ENCODE measurements at places on chromosomes 1 and 21.

- no peak for DNase-seq
Measured at GRCh38 chr1:184958554-184959353, 15.6 kb downstream of the NIBAN1 start.

- DNase-seq: no peak
Measured at GRCh38 chr1:228005511-228006033, 1.2 kb upstream of the WNT3A start.

- no peak for DNase-seq
Measured at GRCh38 chr1:81681114-81681513, 119.6 kb upstream of the ADGRL2 start.

- no peak for DNase-seq
Measured at GRCh38 chr21:25967181-25967900, 203.2 kb downstream of the APP start.

GRCh38 chr1:85360730-85361493, 84.5 kb upstream of the BCL10 start:
- no peak for DNase-seq

GRCh38 chr1:203265541-203265940, 36.1 kb upstream of the CHIT1 start:
- DNase-seq: no peak

- DNase-seq: no peak
Measured at GRCh38 chr21:34715518-34715917, 46.7 kb downstream of the CLIC6 start.

- no peak for DNase-seq
Measured at GRCh38 chr1:162233066-162233465, 143.6 kb downstream of the SPATA46 start.

DNA sequence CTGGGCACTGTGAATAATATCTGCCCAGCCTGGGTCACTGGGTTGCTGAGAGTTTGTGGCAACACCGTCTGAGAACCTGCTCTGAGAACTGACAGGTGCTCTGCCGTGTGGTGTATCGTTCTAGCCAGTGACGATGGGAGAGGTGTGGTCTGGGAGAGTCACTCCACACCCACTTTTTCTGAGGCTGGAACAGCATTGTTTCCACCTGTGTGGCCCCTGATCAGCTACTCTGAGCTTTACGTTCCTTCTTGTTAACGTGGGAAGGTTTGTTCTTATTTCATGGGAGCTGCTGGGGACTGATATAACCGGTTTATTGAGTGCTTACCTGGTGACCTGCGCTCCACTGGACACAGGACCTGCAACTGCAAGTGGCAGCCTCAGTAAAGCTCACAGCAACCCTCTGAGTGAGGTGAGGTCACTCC, 34.8 kb upstream of the TENT5C start:
- no peak for DNase-seq

DNA sequence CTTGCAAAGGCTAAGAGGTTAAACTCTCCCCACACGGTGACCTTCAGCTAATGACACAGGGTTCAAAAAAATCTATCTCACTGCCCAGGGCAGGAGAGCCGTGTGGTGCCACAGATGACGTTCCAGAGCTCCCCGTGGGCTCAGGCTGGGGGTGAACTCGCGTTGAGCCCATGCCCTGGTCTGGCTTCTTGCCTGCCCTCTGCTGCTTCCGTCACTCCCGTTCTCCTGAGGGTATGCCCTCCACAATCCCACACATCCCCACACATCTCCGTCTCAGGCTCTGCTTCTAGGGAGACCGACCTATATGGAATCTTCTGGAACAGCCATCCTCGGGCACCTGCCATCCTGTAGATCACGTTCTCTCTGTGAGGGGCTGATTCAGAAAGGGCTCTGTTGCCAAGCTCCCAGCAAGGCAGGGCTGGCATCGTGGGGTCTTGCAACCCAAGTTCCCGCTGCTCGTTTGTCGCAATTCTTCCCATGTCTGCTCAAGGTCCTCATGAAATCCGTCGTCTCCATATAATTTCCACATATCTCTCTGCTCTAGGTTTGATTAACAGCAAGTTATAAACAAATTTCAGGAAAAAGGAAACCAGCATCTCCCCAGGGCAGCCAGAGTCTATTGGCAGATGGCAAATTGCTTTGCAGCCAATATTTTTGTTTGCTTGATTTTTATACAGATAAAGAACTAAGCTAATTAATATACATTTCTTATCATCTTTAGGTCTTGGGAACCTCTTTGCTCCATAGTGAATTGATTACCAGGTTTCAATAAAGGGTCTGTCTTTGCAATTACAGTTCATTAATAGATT, 278.2 kb downstream of the PTPRU start:
- DNase-seq: no peak

DNA sequence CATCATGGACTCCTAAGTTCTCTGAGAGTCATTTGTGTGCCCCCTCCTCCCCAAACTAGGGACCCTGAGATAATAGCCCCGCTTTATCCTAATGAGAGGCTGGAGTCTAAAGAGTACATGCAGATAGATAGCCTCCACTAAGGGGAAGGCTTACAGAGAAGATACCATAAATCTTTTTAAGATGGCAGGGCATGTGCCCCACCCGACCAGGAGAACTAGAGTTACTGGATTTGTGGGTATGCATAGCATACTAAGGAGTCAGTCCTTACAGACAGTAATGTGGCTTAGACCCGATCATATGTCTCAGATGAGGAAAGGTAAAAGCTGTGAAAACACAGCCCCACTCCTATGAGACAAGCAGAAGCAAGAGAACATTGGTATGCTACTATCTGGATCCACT, 25.7 kb upstream of the PKN2 start:
- no peak for DNase-seq

DNA sequence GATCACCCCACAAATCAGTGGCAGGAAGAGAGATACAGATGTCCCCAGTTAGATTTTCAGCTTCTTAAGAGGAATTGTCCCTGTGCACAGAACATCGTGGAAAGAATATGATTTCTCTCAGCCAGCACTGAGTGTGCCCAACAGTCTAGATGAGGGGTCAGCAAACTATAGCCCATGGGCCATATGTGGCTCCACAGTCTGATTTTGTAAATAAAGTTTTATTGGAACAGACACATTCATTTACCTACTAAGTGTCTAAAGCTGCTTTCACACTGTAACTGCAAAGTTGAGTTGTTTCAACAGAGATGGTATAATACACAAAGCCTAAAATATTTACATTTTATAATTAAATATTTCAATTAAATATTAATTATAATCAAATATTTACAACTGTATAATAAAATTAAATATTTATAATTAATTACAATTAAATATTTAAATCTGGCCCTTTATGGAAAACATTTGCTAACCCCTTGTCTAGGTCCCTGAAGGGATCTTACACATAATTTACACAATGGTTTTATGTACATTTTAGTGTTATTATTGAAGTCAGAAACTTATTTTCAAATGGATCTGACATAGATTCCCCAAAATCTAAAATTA, 407.6 kb downstream of the PTPRU start:
- no peak for DNase-seq

GRCh38 chr1:15123270-15123669, 30.3 kb upstream of the TMEM51 start:
- no peak for DNase-seq

DNA sequence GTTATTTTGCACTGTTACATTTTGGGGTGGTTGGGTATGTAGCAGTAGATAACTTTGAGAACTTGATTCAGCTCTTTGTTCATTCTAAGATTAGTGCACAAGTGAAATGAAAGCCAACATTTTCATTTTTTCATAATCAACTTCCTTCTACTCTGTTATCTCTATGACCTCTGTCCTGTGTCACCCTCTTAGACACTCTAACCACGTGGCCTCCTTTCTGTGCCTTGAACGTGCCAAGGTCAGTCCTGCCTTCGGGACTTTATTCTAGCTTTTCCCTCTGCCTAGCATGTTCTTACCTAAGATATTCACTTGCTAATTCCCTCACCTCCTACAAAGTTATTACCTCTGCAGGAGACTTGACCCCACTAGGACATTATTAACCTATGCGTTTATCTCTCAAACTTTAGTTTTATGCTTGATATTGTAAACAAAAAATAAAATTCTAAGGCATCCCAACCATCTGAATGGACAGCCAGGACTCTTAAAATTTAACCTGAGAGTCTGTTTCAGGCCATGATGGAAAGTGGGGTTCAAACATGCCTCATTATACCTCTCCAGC, 19.2 kb upstream of the EDEM3 start:
- DNase-seq: no peak

GRCh38 chr1:14599183-14599791, 802 bp downstream of the KAZN start:
- DNase-seq: no peak

GRCh38 chr1:171644805-171645483, 7.5 kb downstream of the MYOC start:
- peak; percentile 91 for DNase-seq

GRCh38 chr1:159917533-159918351, 7.6 kb downstream of the TAGLN2 start:
- no peak for DNase-seq

All from cardiac muscle cell (in vitro differentiated cells and primary cell).